Head of caudate nucleus (tissue), 42 donors: ENCODE measurements at places on chromosomes 7 and 10.

- DNase-seq: no peak
These were observed 67.7 kb downstream of the COL13A1 start for GRCh38 chr10:69869291-69869961.

DNA sequence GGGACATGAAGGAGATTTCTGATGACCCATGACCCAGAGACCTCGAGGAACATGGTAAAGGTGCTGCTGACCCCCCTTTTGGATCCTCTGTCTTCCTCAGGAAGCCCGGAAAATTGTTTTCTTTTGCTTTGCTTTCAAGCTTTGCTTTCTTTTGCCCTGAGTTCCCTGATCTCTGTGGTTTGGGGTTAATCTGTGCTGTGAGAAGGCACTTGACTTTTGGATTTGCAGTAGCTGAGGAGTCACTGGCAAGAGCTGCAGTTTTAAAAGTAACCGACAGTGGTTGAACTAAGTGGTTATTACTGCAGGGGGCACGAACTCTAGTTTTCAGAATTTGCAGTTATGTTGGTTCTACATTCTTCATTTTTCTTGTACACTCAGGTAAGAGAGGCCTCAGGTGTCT is 53.0 kb downstream of the PDZD8 start:
- DNase-seq: no peak

GRCh38 chr7:17123020-17123419 is 175.4 kb upstream of the AHR start:
- DNase-seq: no peak

DNA sequence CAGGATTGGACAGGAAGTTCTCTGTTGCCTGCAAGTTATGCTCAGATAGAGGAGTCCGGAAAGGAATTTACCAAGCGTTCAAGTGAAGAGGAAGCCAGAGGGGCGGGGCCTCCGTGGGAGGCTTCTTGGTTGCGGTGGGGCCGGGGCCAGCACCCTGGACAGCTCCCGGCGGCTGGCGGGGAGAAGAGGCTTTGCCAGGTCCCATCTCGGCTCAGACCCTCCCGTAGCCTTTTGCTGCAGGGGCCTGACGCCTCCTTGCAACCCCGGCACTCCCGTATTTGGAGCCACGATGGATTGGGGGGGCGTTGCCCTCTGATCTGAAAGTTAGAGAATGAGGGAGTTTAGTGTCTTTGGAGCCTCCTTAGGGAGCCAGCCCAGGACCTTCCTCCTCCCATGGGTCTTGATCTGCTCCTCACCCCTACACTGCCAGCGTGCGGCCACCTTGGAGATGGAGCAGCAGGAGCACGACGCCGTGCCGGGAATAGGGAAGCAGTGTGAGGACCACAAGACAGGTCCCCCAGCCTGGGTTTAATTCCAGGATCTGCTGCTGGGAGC is 3.1 kb upstream of the SLC18A3 start:
- peak; percentile 62 for DNase-seq

DNA sequence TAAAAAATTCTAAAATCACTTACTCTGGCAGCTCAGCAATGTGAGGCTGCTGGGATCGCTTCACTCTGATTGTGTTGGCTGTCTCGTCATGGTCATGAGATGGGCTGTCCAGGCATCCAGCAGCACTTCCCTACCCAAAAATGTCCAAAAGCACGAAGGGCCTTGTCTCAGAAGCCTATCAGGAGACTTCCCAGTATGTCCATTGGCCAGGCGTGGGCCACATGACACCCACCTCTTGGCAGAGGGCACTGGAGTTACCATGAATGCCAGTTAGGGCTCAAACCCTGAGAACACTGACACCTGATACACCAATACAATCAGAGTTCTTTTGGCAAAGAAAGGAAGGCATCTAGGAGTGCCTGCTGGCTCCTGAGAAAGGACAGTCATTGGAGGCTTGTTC is 27.0 kb upstream of the GLI3 start:
- no peak for DNase-seq
